ENCODE measurements at places on chromosomes 12 and 14.

GRCh38 chr12:104167519-104168458 is 29.8 kb upstream of the NFYB start:
- DNase-seq: no peak

- DNase-seq: no peak
These were observed 4.7 kb upstream of the MDM1 start for GRCh38 chr12:68336889-68337303.

DNA sequence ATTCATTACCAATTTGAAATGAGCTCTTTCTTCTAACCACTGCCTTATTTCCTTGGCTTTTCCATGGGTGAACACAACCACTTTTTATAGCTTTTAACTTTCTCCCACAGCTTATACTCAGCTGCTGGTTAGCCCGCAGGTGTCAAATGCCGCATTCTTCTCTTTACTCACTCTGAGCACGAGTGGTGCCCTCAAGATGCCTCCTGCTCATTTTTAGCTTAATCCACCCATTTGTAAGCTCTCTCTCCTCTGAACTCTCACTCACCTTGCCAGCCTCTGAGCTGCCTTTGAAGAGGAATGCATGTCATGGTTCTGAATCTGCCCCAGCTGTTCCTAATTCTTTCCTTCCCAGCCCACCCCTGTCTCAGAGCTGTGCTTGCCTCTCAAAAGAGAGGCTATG is 449.4 kb upstream of the PRICKLE1 start:
- DNase-seq: no peak

GRCh38 chr12:115185506-115185905 is 501.5 kb upstream of the TBX3 start:
- DNase-seq: no peak

DNA sequence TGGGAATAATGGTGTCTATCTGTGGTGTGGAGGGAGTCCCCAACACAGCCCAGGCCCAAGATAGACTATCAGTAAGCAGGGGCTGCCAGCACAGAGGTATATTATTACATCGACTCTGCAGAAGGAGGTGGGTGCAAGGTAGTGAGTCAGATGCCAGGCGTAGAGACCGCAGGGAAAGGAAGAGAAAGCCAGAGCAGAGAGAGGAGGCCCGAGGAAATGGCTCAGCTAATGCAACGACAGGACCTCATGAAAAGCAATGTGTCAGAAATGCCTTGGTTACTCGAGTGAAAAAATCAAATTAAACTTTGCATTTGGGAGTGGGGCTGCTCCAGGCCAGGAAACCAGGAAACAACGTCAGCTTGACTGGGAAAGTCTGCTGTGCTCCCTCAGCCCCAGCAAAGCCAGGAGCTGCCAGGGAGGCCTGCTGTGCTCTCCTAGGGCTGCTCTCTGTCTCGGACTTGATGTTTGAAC is 173.2 kb downstream of the SUDS3 start:
- no peak for DNase-seq

DNA sequence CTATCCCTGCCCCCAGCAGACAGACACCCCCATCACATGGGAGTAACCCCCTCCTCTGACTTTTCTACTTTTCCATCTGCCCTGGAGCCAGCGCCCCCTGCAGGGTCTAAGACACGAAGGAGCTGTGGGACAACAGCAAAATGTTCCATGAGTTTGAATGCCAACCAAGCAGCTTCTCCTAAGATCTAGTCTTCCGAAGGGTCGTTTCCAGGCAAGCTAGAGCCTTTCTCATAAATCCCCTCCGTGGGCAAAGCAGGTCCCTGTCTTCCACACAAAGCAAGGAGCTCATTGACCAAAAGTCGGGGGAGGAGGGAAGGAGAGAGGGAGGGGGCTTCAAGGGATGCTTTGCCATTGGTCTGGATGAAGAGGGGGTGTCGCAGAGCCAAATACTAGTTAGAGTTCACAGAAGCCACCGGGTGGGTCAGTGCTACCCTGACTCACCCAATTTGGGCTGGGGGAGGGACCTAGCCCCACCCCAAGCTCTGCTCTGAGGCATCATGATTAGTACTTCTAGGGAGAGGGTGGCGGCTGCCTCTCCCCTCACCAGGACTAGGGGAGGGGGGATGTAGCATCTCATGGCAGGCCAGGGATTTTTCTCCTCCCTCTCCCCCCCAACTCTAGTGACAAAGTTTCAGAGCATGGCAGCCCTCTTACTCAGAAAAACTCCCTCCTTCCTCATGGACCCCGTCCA is 1.6 kb downstream of the MSI1 start:
- peak; percentile 31 for DNase-seq

DNA sequence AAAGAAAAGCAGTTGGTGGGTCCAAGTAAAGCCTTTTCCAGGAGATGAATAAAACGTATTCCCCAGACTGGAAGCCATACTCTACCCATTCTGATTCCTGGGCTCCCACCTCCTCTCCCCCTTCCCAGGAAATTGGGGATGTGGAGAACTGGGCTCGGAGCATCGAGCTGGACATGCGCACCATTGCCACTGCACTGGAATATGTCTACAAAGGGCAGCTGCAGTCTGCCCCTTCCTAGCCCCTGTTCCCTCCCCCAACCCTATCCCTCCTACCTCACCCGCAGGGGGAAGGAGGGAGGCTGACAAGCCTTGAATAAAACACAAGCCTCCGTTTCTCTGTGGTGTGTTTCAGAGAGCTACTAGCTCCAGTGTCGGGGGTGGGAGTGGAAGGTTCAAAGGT is 822 bp upstream of the RDH5 start:
- no peak for DNase-seq

Data from activated T-cell treated with anti-CD3 and anti-CD28 coated beads, Interleukin-2, amount 50 U/mL, for 48 hours (primary cell).